GM23248 (cell line): ENCODE measurements at places on chromosomes 3 and 15.

DNA sequence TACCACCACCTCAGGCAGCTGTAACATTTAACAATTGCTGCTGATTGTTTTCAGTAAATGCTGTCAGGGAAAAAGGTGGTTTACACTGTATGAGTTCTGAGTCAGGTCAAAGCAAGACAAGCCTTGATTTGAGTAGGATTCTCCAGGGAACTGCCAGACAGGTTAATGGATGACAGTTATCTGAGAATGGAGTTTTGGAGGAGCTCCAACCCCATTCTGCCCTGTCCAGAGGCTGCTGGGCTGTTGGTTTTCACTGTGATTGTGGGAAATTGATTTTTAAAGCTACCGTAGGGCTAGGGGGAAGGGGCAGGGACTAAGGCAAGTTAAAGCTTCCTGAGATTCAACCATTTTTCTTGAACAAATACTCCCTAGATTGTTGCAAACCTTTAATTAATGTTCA, 39.9 kb downstream of the TICRR start:
- no peak overlapping the region for H3K27ac ChIP-seq
- no peak overlapping the region for H3K4me3 ChIP-seq
- no peaks in the 10 kb centered on the region for H3K27me3 ChIP-seq
- DNase-seq, result no peak
- H3K4me1 ChIP-seq, result no peaks in the 10 kb centered on the region

DNA sequence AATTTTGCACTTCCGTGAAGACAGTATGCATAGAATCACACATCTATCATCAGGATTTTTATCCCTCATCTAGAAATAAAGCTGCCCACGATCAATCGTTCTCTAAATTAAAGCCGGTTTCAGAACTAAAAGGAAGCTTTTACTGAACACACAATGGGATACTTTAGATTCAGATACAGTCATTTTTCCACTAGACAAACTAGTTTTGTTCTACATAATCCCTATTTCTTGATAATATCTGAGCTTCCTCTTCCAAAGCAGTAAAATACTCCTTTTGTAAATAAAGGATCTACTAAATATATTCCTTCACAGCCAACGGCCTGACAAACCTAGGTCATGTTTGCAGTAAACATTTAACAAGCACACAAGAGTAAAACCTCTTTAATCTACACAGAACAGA, 2.0 kb upstream of the GANC start:
- H3K4me1 ChIP-seq, result peaks cover 40% of the 10 kb centered on the region
- H3K27me3 ChIP-seq, result no peaks in the 10 kb centered on the region
- DNase-seq, result peak; percentile 5
- H3K4me3 ChIP-seq, result peak overlapping the region; percentile 99
- H3K27ac ChIP-seq, result peak overlapping the region; percentile 100

DNA sequence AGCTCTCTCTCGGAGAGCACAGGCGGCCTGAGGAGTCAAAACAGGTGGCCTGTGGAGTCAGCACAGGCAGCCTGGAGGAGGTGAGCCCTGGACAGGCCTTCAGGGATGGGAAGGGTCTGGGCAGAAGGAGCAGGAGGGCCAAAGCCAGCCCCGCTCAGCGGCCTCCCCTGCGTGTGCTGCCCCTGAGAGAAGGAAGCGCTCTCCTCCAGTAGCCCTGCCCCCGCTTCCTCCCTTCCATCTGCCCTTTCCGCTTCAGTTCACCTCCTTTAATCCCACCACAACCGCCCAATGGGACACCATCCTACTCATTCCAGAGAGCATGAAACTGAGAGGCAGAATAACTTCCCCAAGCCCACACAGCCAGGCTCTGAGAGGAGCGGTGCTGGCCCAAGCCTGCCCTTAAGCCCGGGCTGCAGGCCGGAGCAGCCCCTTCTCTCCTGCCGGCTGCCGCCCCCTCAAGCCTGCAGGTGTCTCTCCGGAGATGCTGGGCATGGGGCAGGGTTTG, 3.2 kb upstream of the NR2E3 start:
- H3K27ac ChIP-seq, result no peak overlapping the region
- peaks cover 17% of the 10 kb centered on the region for H3K4me1 ChIP-seq
- no peak overlapping the region for H3K4me3 ChIP-seq
- no peaks in the 10 kb centered on the region for H3K36me3 ChIP-seq

DNA sequence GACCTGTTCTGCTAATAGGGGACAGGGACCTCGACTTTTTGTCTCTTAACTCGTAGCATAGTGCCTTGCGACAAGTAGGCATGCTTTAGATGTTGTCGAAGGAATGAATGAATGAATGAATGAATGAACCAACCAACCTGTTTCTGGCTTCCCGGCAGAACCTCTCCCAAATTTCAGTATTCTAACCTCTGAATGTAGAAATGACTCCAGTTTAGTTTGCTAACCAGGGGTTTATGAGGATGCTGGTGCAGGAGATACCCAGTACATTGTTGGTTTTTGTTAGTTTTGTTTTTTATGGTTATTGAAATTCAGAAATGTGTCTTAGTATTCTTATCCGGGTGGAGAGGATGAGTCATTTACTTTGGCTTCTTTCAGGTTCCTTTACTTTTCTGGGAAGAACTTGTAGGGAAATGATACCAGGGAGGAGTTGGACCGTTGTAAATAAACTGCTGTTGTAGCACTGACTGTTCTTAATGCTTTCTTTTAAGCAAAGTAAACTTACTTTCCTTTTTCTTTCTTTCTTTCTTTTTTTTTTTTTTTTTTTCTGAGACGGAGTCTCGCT, 29.6 kb upstream of the EHHADH start:
- peak; percentile 32 for DNase-seq
- H3K4me3 ChIP-seq, result peak overlapping the region; percentile 95
- H3K36me3 ChIP-seq, result 0 out of 2 replicates have a peak, but pooled peaks cover 6% of the 10 kb centered on the region
- no peaks in the 10 kb centered on the region for H3K27me3 ChIP-seq
- peaks cover 5% of the 10 kb centered on the region; the same call in 1 of the 2 replicates for H3K4me1 ChIP-seq
- no peak overlapping the region for H3K27ac ChIP-seq

GRCh38 chr3:184556582-184557347, 4.8 kb upstream of the EPHB3 start:
- no peak overlapping the region for H3K4me3 ChIP-seq
- peaks cover 13% of the 10 kb centered on the region; the same call in 1 of the 2 replicates for H3K27me3 ChIP-seq
- H3K4me1 ChIP-seq, result peaks cover 7% of the 10 kb centered on the region; the same call in 1 of the 2 replicates
- H3K36me3 ChIP-seq, result no peaks in the 10 kb centered on the region
- DNase-seq, result no peak
- no peak overlapping the region for H3K27ac ChIP-seq

GRCh38 chr3:69784954-69785514, 45.8 kb downstream of the MITF start:
- H3K36me3 ChIP-seq, result no peaks in the 10 kb centered on the region
- peak; percentile 93 for DNase-seq
- H3K27me3 ChIP-seq, result no peaks in the 10 kb centered on the region
- no peak overlapping the region for H3K27ac ChIP-seq
- H3K4me1 ChIP-seq, result peaks cover 31% of the 10 kb centered on the region

DNA sequence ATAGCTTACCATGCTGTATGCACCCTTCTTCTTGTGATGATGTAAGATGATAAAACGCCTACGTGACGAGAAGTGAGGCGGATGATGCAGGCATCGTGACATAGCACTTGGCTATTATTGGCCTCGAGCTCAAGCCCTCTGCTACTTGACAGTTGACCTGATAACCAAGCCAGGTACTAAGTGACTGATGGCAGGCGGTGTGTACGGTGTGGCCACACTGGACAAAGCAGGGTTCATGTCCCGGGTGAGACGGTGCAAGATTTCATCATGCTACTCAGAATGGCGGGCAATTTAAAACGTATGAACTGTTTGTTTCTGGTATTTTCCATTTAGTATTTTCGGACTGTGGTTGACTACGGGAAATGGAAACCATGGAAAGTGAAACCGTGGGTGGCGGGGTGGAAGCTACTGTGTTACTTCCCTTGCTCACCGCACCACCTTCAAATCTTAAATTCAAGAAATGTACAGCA, 57.7 kb downstream of the SLC12A8 start:
- H3K27ac ChIP-seq, result no peak overlapping the region
- no peaks in the 10 kb centered on the region for H3K36me3 ChIP-seq
- no peak overlapping the region for H3K4me3 ChIP-seq
- no peaks in the 10 kb centered on the region for H3K27me3 ChIP-seq
- peaks cover 26% of the 10 kb centered on the region for H3K4me1 ChIP-seq

DNA sequence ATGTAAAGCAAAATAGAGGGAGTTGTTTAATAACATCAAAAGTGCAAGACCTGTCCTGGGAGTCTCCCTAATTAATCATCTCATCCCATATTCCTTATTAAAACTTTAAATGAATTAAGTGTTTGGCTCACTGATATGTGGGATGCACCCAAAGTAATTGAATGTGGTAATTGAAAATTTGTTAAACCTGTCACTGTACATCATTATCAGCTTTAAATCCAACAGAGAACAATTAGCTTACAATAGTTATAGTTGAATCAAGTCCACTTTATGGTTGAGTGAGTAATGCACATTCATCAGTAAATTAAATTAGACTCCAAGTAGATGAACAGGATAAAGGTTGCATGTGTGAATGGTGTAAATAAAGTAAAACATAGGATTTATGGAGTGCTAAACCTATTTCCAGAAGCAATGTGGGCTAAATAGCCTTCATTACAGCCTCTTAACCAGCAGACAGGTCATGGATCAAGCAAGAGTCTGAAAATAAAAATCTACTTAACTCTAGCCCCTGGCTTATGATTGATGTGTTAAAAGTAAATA, 608.2 kb upstream of the CCDC54 start:
- H3K36me3 ChIP-seq, result no peaks in the 10 kb centered on the region
- no peak overlapping the region for H3K4me3 ChIP-seq
- no peak overlapping the region for H3K27ac ChIP-seq
- peaks cover 32% of the 10 kb centered on the region for H3K4me1 ChIP-seq

DNA sequence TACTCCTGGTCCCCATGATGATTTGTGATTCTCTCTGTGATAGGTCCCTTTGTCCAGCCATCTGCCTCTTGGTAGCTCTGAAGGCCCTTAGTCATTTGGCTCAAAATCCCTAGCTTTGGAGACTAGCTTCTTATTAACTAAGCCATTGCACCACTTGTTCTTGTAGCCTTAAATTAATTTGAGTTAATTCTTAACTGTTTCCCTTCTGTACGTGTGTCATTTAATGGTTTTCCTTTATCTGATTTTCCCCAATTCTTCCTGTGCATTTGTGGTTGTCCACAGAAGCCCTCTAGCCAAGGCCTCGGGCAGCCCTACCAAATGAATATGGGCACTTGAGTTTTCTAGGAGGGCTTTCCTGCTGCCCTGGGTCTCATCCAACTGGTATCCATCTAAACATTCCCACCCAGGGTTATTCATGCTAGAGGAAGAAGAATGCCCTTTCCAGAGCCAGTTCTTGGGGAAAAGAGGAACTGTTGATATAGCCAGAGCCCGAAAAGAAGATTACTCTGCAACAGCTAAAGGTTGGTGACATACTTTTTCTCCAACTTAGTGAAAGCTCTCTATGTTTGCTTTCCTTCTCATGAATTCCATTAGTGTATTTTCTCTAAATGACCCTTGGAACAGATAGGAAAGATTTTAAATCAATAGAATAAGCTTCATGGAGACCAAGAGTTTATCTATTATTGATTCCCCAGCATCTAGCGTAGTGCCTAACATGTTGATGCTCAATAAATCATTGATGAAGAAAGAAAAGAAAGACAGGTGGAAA, 44.2 kb upstream of the ZBTB38 start:
- no peaks in the 10 kb centered on the region for H3K27me3 ChIP-seq
- no peak overlapping the region for H3K4me3 ChIP-seq
- H3K4me1 ChIP-seq, result no peaks in the 10 kb centered on the region; the same call in 1 of the 2 replicates
- H3K36me3 ChIP-seq, result no peaks in the 10 kb centered on the region

GRCh38 chr3:49733551-49733950, 9.8 kb upstream of the GMPPB start:
- H3K27ac ChIP-seq, result no peak overlapping the region
- no peaks in the 10 kb centered on the region for H3K4me1 ChIP-seq
- no peaks in the 10 kb centered on the region for H3K27me3 ChIP-seq
- no peak overlapping the region for H3K4me3 ChIP-seq
- DNase-seq, result no peak

DNA sequence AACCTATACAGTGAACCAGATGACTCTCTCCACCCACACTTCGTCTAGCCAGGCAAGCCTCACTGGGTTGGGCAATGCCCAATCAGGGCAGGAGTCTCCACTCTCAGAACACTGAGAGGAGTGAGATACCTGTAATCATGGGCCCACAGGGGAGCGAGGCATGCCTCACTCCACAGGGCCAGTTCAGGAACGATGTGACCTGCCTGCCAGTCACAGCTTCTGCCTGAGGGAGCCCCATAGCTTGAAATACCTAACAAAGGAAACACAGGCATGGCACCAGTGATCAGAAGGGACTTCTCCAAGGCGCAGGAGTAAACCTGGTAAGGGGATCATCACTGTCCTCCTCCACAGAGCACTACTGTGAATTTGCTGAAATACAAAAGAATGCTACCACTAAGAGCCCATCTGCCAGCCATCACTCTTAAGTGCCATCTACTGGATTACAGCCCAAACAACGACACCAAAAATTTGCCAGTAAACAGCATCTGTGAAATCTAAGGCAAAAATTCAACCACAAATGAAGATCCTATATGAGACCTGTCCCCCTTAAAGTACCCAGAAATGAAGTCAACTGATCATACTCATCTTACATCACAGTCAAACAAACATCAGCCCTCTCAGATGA, 689.9 kb upstream of the SEMA6D start:
- no peaks in the 10 kb centered on the region for H3K4me1 ChIP-seq
- DNase-seq, result no peak
- no peak overlapping the region for H3K4me3 ChIP-seq
- H3K27ac ChIP-seq, result no peak overlapping the region
- no peaks in the 10 kb centered on the region for H3K27me3 ChIP-seq

DNA sequence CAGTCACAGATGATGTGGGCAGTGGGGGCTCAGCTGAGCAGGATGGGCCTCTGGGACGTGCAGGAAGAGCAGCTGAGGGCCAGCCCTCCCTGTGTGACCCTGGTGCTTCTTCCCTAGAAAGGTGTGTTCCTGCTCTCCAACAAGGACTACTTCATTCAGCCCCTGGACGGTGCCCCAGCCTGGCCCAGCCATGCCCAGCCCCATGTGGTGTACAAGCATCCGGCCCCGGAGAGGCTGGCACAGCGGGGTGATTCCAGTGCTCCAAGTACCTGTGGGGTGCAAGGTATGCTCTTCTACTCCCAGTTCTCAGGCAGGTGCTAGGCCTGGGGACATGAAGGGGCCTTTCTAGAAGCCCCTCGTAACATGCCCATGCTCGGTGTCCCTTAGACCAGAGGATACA, 38.3 kb downstream of the SAXO2 start:
- no peaks in the 10 kb centered on the region for H3K4me1 ChIP-seq
- H3K36me3 ChIP-seq, result no peaks in the 10 kb centered on the region
- H3K27ac ChIP-seq, result no peak overlapping the region
- H3K4me3 ChIP-seq, result no peak overlapping the region
- DNase-seq, result no peak
